Glutamatergic neuron (in vitro differentiated cells): ENCODE measurements at places on chromosomes 2 and 18. TPM values are rescaled to one million over a fixed set of nuclear protein-coding genes. Genes with fewer than 3 reads are reported as not detected.
A peak's percentile ranks its signal among the peaks of the same experiment; 100 is the strongest.

GKN1 gene
- not detected for total RNA-seq

PPP1R1C gene
- 13.8 TPM for total RNA-seq

BOLL gene
- not detected for total RNA-seq

ACKR3 gene
- total RNA-seq = 1.2 TPM

GRCh38 chr2:216181351-216181750, 72.2 kb downstream of the XRCC5 start:
- no peak for DNase-seq

SUMO1 gene
- total RNA-seq = 111 TPM

DNA sequence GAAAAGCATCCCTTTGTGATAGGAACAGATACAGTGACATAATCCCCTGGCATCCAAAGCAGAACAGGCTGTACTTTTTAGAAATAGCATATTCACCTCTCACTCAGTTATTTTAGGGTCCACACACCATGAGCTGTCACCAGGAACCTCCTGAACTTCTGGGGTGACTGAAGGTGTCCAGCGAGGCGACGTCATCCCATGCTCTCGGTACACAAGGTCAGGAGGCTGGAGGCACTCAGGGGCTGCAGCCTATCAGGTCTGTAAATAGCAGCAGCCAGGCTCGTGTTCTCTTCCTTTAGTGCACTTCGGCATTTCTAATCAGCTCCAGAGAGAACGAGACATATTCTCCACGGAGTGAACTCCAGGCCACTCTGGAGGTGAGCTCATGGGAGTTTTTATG, 98.3 kb downstream of the GATA6 start:
- DNase-seq = no peak

DNA sequence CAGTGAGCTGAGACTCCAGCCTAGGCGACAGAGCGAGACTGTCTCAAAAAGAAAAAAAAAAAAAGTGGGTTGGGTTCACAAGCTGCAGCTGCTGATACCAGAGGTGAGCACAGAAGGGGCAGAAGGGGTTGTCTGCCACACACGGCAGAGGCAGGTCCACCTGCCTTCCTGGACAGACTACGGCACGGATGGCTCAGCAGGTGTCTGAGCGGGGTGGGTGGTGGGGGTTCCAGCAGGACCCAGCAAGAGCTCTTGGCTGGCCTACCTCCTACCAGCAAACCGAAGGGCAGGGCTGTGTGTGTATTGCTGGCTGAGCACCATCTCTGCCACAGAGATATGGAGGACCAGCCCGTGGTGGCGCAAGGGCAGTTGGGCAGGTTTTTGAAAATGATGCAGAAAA, 130.4 kb upstream of the ASB18 start:
- DNase-seq = no peak

DNA sequence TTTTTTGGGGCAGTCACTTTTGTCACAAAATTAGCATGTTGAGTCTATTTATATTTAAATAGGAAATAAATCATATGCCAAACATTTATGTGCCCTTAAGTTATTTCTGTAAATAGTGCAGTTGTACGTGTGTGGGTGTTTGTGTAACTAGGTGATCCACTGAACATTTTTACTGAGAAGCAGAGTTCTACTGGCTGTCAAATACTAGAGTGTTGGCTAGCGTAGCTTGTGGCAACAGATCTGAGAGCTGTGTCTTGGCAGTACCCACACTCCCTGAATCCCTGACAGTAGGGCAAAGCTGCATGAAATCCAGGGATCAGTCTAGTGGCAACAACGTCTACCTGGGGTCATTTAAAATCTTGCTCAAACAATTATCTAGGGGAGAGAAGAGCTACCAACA, 273.1 kb upstream of the SLC8A1 start:
- no peak for DNase-seq

CEBPZOS gene
- 39.9 TPM for total RNA-seq

HOXD13 gene
- total RNA-seq = 0.17 TPM

UXS1 gene
- total RNA-seq = 68.3 TPM

- DNase-seq = no peak
Measured at GRCh38 chr18:80200932-80201672, 46.2 kb downstream of the PARD6G start.

- DNase-seq = no peak
Measured at GRCh38 chr2:84924173-84925106, 19.0 kb downstream of the TMSB10 start.

ZNF521 gene
- 58.7 TPM for total RNA-seq

- DNase-seq = no peak
Measured at GRCh38 chr2:105802587-105802986, 57.9 kb downstream of the NCK2 start.

DNA sequence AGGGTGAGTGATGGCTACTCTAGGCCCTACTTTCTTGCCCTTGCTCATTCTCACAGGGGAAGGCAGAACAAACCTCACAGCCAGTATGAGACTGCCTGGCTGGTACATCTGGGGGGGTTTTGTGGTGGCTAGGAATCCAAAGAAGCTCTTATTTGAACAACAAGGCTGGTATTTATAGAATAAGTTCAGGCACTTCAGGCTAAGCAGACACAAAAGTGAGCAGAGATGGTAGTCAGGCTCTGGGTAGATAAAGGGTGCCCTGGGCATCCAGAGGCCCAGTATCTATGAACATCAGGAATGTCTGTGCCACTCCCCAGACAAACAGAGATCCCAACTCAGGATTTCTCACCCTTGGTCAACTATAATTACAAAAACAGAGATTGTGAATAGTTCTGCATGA, 57.2 kb upstream of the RTN4 start:
- DNase-seq = no peak

GRCh38 chr2:177917169-177917568, 155.4 kb downstream of the PDE11A start:
- DNase-seq = no peak

- no peak for DNase-seq
Measured at GRCh38 chr18:13229001-13229671, 10.6 kb downstream of the LDLRAD4 start.

DNA sequence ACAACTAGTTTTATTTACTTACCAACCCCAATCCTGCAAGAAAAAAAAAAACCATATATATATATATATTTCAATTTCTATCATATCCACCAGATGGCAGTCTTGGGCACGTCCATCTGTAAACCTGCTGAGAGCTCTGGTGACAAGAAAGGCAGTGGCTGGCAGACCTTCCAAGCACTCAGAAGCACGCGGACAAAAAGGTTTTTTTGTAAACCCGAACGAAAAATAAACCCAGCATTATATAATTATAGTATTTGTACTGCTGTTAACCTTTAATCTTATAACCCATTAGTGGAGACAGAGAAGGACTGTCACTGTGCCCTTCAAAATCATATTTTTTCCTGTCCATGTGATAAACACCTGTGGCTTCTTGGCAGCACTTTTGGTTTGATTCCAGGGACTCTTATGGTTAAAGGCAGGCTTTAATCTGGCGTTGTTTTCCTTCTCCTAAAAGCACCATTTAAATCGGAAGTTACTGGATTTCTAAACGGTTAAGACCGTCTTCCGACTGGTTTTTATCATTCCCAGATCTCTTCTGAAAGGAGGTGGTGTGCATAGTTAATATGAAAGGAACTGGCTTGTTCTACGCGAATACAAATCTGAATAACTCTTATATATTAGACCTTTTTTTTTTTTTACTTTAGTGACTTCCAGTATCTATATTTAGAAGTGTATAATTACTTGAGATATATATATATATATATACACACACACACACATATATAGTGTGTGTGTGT, 31.0 kb upstream of the SLC3A1 start:
- DNase-seq = peak; percentile 34

- DNase-seq = no peak
Measured at GRCh38 chr2:201854841-201855240, 48.5 kb downstream of the CDK15 start.

PLEKHM3 gene
- 19.5 TPM for total RNA-seq

- DNase-seq = no peak
Measured at GRCh38 chr2:63555299-63555698, 33.0 kb downstream of the WDPCP start.

NETO1 gene
- 5.5 TPM for total RNA-seq

- peak; percentile 70 for DNase-seq
Measured at GRCh38 chr18:76686737-76687231, 135.6 kb upstream of the ZNF236 start.
